ENCODE measurements at places on chromosomes 1 and 21. TPM values are rescaled to one million over a fixed set of nuclear protein-coding genes. Genes with fewer than 3 reads are reported as not detected.

CD48 gene
- not detected for total RNA-seq

GRCh38 chr1:162678439-162678838 lies 46.2 kb downstream of the DDR2 start:
- no peak overlapping the region for H3K4me3 ChIP-seq
- no peak for DNase-seq
- H3K4me1 ChIP-seq, result no peaks in the 10 kb centered on the region
- H3K27me3 ChIP-seq, result no peaks in the 10 kb centered on the region
- H3K27ac ChIP-seq, result no peak overlapping the region

EXO1 gene
- 36.4 TPM for total RNA-seq

GRCh38 chr1:46221749-46222148 lies 18.6 kb downstream of the LURAP1 start:
- H3K4me3 ChIP-seq, result no peak overlapping the region
- H3K4me1 ChIP-seq, result peaks cover 6% of the 10 kb centered on the region
- no peaks in the 10 kb centered on the region for H3K27me3 ChIP-seq
- no peak for DNase-seq
- H3K27ac ChIP-seq, result no peak overlapping the region
- H3K36me3 ChIP-seq, result no peaks in the 10 kb centered on the region

- H3K4me3 ChIP-seq, result no peak overlapping the region
- DNase-seq, result no peak
- H3K4me1 ChIP-seq, result no peaks in the 10 kb centered on the region
Observed at GRCh38 chr1:74180490-74180889, 17.5 kb downstream of the LRRIQ3 start.

DNA sequence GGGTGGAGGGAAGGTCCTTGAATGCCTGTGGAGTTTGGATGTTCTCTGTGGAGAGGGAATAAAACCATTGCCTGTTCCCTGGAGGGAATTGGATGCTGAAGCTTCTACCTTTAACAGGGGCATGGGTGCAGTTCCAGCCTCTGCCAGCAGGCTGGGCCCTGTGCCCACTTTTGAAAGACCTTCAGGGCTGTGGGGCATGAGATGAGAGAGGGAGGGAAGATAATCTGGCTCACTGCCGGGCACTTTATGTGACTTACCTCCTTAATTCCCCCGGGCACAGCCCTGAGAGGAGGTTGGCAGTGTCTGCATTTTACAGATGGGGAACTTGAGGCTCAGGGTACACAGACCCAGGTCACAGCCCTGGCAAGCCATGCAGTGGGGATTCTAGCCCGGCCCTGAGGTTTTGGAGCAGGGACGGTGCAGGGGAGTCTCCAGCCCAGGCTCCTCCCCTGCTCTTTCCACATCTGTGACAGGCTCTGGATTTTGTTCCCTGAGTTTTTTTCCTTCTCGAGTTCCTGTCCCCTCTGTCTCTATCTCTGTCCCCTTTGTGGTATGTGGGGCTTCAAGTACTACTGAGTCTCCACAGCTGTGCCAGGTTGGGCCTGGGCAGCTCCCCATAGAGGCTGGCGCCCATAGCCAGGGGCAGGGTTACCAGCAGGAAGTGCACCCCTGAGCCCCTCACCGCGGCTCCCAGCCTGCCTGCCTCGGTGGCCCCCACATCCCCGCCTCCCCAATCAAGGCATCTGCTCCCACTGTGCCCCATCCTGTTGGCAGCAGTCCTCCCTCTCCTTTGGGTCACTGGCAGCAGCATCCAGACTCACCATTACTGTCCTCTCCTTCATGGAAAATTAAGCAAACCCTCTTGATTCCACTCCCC lies 14.0 kb upstream of the THEMIS2 start:
- H3K27me3 ChIP-seq, result no peaks in the 10 kb centered on the region
- no peaks in the 10 kb centered on the region for H3K36me3 ChIP-seq
- no peak overlapping the region for H3K27ac ChIP-seq
- H3K4me3 ChIP-seq, result no peak overlapping the region
- DNase-seq, result peak; percentile 64
- no peaks in the 10 kb centered on the region for H3K4me1 ChIP-seq

DNA sequence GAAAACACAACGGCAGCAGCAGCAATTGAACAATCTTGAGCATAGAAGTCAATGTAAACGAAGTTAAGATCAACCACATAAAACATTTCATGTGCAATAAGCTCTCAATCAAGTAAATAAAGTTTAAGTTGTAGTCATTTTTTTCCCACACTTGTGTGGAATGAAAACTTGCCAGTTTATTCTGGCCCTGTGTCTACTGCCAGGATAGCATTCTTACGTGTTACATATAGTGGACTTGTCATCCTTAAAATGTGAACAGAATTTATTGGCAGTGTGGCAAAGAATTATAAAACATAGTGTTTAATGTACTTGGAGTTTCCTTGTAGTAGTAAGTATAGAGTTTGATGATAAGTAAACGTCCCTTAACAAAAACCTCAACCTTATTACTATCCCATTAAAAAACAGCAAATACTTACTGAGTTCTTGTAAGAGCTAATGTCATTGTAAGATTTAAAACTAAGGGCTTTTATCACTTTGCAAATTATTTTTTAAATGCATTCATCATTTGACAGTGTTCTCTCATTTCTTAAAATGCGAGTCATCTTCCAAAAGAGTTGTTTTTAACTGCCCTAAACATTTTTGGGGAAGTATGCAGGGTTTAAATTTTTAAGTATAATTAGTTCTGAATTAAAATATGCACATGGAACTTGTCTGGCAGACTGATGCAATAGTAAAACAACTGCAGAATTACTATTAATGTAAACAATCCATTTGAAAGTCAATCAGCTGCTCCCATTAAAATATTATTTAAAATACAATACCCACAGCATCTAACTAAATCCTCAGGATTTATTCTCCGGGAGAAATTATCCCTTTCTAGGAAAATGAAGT lies 7.9 kb downstream of the COX20 start:
- H3K27ac ChIP-seq, result no peak overlapping the region
- H3K4me3 ChIP-seq, result no peak overlapping the region
- no peak for DNase-seq
- peaks cover 38% of the 10 kb centered on the region for H3K36me3 ChIP-seq
- no peaks in the 10 kb centered on the region for H3K27me3 ChIP-seq
